ENCODE measurements at places on chromosomes 7 and 10.
A peak's percentile ranks its signal among the peaks of the same experiment; 100 is the strongest.

DNA sequence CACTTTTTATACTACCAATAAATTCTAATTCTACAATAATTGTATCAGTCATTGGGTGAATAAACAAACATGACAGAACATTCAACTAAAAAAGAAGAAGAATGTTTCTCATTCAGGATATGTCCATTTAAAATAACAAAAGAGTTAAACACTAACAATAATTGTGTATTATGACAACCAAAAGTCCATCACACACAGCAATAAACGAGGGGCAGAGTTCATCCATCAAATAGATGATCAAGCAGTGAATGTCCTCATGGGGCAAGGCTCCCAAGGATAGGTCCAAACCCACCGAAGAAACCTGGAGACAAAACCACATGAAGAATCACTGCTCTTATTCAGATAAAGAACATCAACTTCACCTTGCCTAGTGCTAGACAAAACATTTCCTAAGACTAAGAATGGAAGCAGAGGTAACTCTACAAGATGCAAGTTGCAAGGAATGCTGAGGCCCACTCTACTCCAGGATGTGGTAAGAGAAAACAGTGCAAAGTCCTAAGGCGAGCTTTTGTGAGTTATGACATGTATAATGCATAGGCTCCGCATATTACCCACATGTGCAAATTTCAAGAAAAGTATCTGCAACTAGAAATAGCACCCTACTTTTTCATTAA lies 115.1 kb downstream of the PARD3 start:
- no peak for DNase-seq

DNA sequence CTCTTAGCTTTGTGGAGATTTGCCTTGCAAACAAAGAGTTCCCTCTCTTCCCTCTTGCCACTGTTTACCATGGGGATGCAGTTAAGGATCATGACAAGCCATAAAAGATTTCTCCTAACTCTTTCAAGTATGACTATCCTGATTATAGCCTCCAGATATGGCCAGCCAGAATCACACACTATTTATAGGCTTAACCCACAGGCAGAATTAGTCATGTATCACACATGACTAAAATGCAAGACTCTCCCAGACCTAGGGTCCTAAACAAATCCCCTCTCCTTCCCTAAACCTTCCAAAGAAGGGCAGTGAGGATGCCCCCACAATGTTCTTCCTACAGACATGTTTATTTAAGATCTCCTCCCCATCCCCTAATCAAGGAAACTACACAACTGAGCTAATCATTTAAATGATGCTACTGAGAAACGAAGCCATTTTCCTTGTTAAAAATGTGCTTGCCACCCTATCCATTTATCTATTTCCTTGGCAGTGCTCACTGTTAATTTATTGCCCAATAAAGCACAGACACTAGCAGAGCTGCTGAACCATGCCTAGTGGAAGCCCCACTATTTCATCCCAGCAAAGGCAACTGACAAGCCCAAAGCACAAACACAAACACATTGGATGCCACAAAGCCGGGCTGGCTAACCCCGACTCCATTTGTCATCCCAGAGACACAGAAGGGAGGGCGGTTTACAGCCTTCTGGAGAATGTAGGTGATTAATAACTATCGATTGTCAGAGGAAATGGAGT lies 363.4 kb downstream of the KCNMA1 start:
- DNase-seq, result peak; percentile 65

GRCh38 chr10:130550952-130551674 lies 414.9 kb downstream of the GLRX3 start:
- DNase-seq, result no peak

DNA sequence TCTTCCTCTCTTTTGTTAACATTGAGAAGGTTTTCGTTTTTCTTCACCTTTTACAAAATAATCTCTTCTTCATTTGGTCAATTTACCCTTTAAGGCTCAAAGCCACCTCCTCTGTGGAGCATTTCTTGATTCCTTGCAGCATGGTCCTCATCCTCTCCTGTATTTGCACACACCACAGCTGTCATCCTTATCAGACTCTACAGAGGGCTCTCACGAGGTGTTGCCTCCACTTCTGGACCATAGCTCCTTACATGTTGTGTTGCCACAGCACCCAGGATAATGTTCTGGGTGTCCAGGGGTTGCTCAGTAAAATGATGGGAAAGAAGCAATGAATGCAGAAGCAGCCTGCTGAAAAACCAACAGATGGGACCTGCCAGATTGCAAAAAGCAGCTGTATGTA lies 192.8 kb downstream of the SH2D4B start:
- DNase-seq, result no peak

DNA sequence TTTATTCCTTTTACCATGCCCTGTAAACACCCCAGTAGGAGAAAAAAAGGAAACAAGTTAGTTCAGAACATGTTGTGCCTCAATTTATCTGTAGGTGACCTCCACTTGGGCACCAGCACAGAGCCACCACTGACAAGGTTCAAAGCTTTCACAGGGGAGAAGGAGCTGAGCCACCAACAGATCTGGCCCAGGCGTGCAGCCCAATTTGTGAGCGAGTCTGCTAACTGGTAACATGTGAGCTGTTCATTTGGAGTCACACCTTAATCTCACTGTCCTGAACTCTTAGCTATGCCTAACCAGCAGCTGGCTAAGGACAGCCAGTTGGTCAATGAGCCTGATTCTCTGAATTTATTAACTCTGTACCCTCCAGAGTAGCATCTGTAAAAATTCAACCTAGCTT lies 78.4 kb upstream of the CAMK2B start:
- no peak for DNase-seq

GRCh38 chr7:135232087-135232486 lies 1.6 kb upstream of the STRA8 start:
- DNase-seq, result no peak

DNA sequence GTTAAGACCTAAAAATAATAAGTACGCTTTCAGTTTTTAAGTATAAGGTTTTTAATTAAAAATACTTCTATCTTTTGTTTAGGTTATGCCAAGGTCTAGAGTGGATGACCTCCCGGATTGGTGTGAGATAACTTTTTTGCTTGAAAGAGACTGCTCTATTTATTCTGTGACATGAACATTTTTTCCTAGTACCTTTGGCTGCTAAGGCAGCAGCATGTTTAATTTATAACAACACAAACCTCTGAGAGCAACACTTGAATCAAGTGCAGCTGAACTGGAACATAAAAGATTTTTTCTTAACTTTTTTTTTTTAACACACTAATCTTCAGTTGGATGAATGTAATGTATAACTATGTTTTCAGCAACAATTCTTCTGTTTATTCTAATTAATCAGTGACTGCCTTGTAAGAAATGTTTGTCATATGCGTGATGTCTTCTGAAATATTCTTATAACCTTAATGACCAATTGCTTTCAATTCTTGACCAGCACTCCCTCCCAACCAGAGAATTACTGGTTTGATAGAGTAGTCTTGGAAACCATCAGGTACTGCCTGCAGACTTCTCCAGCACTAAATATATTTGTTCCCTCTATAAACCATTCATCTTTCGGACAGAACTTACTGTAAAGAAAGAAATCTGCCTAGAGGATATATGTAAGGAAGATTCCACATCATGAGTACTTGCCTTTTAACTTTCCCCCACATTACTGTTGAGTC lies 16.0 kb downstream of the ARL5B start:
- no peak for DNase-seq

- DNase-seq, result no peak
Measured at GRCh38 chr10:4456279-4456678, 369.7 kb upstream of the AKR1E2 start.

GRCh38 chr7:55107946-55108345 lies 89.1 kb downstream of the EGFR start:
- DNase-seq, result peak; percentile 55

- DNase-seq, result no peak
Measured at GRCh38 chr7:489876-490275, 29.8 kb downstream of the PDGFA start.

- no peak for DNase-seq
Measured at GRCh38 chr10:124717911-124718741, 26.1 kb downstream of the FAM53B start.

- no peak for DNase-seq
Measured at GRCh38 chr10:61751599-61751998, 88.9 kb downstream of the CABCOCO1 start.

- no peak for DNase-seq
Measured at GRCh38 chr7:122425731-122426130, 121.2 kb upstream of the FEZF1 start.

DNA sequence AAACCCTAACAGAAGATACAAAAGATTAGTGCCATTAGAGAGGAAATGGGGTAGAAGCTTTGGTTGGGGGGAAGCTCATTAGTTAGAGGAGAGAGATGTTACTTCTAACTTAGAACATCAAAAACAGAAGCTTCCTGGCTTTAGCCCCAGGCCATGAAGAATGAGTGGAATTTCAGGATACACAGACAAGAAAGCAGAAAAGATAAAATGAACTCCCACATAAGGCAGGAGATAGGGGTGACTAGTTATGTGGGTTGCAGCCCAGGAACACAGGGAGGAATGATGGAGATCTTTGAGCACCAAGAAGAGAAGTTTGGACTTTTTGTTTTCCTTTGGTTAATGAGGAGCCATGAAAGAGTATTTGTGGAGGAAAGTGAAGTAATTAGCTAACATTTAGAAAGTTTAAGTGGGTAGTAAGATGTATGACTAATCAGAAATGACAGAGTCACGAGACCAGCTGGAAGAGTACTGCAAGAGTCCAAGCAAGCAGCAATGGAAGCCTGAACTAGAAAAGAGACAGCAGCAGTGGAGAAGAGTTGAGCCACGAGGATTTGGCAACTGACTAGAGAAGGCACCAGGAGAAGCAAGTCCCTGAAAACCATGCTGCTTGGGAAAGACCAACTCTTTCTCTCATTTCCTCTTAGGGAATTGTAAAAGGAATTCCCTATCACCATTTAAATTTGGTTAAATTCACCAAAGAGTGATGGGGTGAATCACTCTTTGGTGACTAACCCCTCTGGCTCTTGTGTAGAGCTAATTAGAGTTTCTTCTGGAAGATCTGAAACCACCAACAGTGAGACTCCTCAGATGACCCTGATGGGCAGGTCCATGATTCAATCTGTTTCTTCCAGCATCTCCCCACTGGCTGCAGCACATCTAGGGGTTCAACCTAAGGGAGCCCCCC lies 131.9 kb downstream of the KCNMA1 start:
- peak; percentile 95 for DNase-seq

DNA sequence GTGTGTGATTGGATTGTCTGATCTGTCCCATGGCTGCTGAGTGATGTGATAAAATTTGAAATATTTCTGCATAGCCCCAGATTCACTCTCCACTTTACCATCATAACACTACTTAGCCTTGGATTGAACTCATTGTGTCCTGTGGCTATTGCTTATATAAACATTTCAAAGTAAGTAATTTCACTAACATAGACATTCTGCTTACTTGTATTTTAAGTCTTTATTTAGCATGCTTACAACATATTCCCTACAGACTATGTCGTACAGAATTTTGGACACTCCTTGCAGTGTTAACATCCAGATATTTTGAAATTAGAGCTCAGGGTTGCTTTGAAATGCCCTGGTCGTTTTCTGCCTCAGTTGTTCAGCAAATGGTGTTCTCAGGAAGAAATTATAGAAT lies 117.6 kb downstream of the LRRC4 start:
- DNase-seq, result no peak

DNA sequence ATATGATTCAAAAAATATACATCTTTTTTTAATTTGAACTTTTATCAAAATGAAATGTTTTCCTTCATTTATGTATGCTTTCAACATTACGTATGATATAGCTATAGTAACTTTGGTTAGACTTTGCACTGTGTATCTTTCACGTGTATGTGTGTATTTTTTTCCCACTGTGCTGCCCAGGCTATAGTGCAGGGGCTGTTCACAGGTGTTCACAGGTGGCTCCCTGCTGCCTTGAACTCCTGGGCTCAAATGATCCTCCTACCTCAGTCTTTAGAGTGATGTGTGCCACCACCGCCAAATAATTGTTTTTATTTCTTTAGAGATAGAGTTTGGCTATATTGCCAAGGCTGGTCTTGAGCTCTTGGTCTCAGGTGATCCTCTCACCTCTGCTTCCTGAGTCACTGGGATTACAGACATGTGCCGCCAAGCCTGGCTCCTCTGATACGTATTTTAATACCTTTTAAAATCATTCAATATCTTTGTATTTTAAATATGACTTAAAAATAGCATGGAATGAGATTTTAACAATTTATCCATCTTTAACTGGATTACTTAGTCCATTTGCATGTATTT lies 29.0 kb downstream of the FANK1 start:
- DNase-seq, result no peak

DNA sequence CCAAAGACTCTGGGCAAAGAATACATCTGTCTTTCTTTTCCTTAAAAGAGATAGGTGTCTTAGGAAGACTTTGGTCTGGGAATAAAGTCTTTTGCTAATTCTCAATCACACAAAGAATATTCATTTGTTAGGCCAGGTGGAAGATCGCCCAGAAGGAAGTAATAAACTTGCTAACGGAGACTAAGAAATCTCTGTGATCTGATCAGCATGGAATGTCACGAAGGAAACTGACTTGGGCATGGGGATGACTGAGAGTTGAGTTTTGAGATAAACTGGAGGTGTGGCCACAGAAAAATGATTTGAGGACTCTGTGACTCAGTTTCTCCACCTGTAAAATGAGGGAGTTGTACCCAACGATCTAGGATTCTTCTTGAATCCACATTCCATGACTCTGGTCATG lies 161.1 kb upstream of the SVIL start:
- DNase-seq, result peak; percentile 45

DNA sequence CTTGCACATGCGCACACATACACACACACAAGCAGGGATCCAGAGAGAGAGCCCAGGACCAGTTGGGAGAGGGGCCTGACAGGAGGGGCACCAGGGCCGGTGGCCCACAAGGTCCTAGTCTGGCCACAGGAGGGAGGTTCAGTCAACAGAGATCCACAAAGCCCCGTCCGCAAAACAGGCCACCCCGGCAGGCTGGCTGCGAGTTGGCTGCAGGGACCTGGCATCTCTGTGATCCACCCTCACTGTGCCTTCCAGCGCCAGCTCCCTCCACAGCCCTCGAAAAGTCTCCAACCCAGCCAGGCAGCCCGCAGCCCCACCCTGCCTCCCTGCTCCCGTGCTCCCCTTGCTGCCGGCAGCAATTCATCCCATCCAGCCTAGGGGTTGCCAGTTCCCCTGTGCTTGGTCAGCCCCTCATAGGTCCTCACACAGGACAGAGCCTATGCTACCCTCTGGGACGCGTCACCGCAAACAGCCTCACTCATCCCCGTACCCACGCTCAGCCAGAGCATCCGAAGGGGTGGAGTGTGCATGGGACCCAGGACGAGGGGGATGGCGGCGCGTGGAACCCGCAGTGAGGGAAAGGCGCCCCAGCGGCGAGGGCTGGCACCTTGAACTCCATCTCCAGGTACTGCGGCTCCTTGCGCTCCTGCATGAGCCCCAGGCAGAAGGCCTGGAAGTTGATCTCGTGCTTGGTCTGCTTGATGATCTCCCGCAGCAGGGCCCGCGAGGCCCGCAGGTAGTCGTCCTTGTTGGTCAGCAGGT lies 7.5 kb downstream of the INTS1 start:
- DNase-seq, result no peak
